Stimulated activated CD8-positive, alpha-beta memory T cell treated with anti-CD3 and anti-CD28 coated beads, Interleukin-7, amount 100 ng/mL, for 48 hours (primary cell): ENCODE measurements at places on chromosomes 7 and 10.

DNA sequence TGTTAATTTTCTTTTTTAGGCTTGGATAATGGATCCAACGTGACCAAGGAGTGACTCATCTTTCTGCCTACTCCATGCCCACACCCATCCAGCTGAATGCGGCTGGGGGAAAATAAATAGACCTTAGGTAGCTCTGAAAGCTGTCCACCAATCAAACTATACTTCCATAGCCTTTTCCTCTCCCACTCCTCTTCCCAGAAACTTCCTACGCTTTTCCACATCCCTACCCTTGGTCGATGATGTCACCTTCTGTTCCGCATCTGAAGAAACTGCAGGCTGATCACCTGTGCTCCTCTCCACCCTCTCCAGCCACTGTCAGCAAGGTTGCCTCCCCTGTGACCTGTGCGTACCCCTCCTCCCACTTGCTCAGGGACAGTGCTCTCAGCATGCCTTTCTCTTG, 359.8 kb upstream of the KLF6 start:
- no peak for DNase-seq

- DNase-seq: no peak
Observed at GRCh38 chr10:71905164-71905563, 54.1 kb upstream of the PSAP start.

- no peak for DNase-seq
Observed at GRCh38 chr10:5581670-5582566, 57.2 kb downstream of the CALML3 start.

- DNase-seq: no peak
Observed at GRCh38 chr10:70348228-70348850, 34.1 kb downstream of the LRRC20 start.

GRCh38 chr7:37541810-37542443, 93.3 kb upstream of the ELMO1 start:
- DNase-seq: no peak

DNA sequence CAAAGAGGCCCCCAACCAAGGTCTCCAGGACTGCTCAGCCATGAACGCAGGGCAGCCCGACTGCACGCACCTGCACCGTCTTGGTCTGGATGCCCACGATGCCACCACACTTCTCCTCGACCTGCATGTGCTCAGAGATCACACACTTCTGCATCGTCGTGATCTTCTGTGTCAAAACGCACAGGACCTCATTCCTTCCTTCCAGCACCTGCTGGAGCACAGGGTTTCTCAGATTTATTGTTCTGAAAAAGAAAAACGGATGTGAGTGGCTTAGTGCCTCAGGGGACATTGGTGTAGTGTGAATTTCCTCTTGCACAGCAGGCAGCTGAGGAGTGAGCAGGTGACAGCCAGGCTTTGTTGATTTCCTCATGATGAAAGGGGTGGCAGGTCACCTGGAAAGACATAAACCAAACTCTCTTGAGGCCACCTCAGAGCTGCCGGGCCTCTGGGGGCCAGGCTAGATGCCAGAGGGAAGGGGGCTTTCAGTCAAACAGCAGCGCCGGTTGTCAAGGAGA, 38.2 kb downstream of the GSDME start:
- DNase-seq: no peak

- DNase-seq: no peak
Observed at GRCh38 chr7:157432541-157432956, 95.7 kb downstream of the DNAJB6 start.

DNA sequence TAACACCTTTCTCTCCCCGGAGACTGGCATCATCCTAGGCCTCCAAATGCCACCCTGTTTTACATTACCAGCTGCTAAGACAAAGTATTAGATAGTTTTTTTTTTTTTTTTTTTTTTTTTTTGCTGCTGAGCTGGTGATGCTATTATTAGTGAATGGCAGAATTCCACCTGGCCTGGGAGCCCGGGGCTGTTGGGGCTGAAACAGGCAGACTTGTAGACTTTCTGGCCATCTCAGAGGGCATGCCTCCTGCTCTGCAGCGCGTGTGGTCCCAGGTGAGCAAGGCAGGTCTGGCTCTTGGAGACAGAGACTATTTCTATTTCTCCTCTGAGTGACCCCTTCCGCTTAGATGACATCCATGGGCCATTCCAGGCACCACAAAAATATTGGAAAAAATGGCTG, 104.2 kb downstream of the EMX2 start:
- no peak for DNase-seq

DNA sequence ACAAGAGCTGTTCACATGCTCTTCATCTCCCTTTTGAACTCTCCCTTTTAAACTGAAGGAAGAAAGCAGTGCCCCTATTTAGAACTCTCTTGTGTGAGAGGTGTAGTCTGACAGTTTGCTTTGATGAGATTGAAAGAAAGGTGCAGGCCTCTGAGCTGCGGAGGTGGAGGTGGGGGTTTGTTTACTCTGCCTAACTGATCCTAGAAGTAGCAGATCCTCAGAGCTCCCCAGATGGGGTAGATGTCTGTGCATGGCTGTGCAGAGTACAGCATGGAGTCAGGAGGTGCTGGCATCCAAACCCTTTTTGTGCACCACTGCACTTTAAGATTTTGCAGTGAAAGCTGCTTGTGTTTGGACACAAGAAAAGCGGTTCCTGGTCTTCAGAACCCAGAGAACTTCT, 58.3 kb downstream of the MINDY4 start:
- DNase-seq: no peak

DNA sequence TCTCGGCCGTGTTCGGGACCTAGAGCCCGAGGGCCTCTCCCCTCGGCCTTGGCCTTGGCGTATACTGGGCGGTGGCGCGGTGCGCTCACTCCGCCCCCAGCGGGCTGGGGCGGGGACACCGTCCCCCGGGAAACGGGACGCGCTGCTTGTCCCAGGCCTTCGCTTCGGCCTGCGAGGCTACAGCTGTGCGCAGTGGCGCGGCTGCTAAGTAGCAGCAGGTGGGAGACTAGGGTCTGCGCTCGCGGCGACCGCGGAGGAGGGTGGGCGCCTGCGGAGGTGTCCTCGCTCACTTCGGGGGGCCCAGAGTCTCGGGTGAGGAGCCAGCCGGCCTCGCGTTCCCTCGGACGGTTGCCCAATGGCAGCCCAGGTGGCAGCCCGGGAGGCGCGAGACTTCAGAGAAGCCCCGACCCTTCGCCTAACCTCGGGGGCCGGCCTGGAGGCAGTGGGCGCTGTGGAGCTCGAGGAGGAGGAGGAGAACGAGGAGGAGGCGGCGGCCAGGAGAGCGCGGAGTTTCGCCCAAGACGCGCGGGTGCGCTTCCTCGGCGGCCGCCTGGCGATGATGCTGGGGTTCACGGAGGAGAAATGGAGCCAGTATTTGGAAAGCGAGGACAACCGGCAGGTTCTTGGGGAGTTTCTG, at the start of gene DNAH11:
Gene DNAH11 (plus strand): TSS at position 149 of the 637 bp plus-strand sequence. CDS start 207 bp downstream, at position 356.
- DNase-seq: no peak

- no peak for DNase-seq
Observed at GRCh38 chr10:3783682-3784432, 1.2 kb downstream of the KLF6 start.

DNA sequence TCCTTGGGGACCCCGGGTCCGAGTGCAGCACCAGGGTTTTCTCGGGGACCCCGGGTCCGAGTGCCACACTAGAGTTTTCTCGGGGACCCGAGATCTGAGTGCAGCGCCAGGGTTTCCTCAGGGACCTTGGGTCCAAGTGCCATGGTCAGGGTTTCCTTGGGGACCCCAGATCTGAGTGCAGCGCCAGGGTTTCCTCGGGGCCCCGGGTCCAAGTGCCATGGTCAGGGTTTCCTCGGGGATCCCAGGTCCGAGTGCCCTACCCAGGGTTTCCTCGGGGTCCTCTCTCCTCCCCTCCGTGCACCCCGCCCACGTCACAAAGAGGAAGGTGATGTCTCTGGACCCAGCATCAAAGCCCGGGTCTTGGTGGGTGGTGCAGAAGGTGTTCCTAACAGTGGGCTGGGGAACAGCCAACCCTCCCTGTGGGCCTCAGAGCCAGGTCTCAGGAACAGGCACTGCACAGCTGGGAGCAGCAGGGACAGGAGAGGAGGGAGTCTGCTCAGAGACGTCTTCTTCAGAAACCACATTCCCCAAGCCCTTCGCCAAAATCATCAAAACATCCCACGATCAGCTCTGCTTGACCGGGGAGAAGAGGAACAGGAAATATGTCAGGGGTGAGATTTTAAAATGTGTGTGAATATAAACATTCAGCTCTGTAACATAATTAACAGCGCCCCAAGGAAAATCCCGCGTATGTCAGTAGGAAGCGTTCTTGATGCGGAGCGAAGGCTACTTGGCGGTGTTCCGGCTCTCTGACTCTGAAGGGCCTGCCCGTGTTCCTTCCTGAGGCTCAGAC, 540.7 kb downstream of the DNAJB6 start:
- no peak for DNase-seq

DNA sequence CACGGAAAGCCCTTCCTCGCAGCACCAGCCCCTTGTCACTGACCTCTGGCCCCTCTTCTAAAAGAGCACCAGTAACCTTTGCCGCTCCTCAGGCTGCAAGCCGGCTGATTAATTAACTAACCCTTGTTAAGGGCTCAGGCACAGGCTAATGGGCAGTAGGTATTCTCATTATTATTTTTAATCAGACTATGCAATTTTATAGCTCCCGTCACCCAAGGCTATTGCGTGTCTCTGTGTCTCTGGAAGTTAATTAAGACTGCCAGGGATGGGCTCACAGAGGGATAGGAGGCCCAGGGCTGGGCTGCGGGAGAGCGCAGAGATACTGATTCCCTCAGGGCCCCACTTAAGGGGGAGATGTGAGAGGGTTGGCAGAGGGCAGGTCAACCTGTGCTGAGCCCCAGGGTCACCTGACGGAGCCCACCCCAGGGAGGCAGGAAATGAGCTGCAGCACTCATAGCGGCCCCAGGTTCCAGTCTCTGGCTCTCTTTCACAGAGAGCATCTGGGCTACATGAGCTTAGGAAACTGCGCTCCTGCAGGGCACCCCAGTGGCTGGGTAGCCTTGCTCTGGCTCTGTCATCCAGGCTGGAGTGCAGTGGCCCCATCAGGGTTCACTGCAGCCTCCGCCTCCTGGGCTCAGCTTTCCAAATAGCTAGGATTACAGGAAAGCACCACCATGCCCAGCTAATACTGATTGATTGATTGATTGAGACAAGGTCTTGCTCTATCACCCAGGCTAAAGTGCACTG, 92.2 kb upstream of the LRRC4 start:
- no peak for DNase-seq

- DNase-seq: no peak
Observed at GRCh38 chr10:28891058-28891713, 213.9 kb downstream of the BAMBI start.
